ENCODE measurements at places on chromosomes 6 and 20.

DNA sequence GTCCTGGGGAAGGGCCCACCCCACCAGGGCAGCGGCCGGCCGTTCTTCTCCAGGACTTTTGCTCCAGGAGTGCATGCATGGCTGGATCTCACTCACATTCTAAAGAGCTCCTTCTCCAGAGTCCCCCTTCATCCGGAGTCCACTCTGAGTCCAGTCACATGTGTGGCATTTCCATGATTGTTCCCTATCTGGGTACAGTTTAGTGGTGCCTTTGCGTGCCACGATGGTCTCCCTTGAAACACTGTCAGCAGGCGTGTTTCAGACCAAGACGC is 20.9 kb downstream of the OSBPL2 start:
- no peak for DNase-seq

- DNase-seq, result no peak
These were observed at the start of gene PTCHD4 for GRCh38 chr6:48111143-48111506. TSS of gene PTCHD4 (minus strand) at chr6:48111197. CDS start at chr6:48068957, 42,240 bp downstream.

DNA sequence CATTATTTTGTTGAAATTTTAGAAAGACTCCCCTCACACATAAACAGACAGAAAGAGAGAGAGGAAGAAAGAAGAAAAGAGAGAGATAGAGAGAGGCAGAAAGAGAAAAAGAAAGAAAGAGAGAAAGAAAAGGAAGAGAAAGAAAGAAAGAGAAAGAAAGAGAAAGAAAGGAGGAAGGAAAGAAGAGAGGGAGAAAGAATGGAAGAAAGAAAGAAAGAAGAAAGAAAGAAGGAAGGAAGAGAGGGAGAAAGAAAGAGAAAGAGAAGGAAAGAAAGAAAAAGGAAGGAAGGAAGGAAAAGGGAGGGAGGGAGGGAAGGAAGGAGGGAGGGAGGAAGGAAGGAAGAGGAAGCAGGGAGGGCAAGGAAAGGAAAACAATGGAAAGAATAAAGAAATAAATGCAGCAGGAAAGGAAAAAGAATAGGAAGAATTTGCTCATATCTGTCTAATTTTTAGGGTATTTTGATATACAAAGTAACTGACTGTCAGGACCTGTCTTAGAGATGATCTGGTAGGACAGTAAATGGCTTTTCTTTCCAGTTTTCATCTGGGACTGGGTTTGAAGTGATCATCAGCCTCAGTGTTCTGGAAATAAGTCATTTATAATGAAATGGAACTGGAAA is 325.6 kb downstream of the LAMA2 start:
- no peak for DNase-seq

DNA sequence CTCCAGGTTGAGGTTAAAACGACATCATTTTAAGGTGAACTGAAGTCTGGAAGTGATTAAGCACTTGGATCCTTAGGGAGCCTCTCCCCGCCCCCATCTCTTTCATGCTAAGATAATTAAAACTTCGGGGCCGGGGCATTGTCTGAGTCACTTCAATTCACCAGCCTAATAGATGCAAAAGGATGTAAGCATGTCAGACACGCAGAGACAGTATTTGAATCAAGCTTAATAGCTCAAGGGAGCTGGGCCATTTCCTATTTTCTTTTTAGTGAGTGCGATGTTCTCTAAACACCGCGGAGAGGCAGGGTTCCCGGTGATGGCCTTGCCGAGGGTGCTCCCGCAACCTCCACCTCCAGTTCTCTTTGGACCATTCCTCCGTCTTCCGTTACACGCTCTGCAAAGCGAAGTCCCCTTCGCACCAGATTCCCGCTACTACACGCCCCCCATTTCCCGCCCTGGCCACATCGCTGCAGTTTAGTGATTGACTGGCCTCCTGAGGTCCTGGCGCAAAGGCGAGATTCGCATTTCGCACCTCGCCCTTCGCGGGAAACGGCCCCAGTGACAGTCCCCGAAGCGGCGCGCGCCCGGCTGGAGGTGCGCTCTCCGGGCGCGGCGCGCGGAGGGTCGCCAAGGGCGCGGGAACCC is 516 bp upstream of the IRF4 start:
- no peak for DNase-seq

GRCh38 chr20:53795170-53795569 is 201.5 kb upstream of the ZNF217 start:
- no peak for DNase-seq

DNA sequence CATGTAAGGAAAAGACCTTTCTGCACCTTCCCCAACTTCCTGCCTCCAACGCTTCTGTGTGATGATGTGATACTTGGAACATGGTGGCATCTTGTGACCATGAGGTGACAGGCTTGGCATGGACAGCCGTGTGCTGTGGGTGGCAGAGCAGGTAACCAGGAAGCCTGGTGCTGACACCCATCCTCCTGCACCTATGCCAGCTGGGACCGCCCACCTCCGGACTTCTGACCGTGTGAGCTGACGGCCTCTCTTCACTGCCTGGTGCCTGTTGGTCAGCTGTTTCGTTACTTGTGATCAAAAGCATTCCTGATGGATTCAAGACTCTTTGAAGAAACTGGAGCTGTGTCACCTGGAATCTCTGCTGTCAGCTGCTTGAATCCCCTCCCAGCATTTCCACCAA is 70.3 kb downstream of the TMEM242 start:
- DNase-seq, result no peak

DNA sequence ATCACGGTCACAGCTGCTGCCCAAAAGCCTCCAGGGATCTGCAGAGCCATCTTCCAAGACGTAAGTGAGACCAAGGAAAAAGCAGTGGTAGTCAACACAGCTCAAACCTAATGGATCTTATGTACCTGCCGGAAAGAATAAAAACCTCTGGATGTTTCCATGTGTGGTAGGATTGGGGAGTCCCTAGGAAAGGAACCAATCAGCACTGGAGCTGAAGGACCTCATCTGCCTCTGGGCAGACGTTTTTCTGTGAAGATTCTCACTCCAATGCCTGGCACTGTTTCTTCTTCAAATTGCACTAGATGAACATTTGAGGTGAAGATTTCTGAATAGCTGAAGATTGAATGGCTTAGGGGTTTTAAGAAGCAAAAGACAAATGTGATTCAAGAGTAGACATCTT is at the start of gene HLA-DQB2:
Gene HLA-DQB2, minus strand, starts transcription at position 112 of the 400 bp plus-strand sequence. Its CDS starts 62 bp downstream, at position 50.
- DNase-seq, result no peak

DNA sequence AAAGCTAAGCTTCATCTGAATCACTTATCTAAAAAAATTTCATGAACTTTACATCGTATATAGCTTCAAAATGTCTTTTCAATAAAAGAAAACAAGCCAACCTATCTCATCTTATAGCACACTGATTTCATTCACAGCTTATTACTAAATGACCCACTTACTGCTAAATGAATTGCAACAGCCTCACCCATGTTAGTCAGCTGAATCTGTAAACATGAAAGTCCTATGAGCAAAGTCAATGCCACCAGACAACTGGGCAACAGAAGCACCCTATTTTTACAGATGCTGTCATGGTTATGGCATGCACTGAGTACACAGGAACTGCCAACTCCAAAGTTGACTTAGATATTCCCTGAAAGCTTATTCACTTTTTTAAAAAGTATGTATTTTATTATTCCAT is 41.2 kb upstream of the DST start:
- no peak for DNase-seq

DNA sequence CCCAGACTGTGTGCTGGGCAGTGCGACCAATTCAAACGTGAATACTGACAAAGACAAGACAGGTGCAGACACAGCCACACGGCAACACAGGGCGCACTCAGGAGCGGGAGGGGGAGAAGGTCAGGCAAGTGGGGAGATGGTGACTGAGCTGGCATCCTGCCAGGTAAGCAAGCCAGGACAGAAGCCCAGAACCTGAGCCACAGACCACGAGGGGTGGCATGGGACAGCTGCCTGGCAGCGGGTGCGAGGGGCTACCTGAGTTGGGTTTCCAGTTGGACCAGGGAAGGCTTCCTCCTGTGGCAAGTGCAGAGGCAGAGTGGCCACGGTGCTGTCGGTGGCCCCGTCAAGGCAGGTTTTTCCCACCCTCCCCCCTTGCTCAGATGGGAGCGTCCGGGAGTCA is 215.2 kb upstream of the ARID1B start:
- DNase-seq, result no peak

- DNase-seq, result no peak
These were observed 19.8 kb downstream of the NEDD9 start for GRCh38 chr6:11212664-11213063.

GRCh38 chr20:63003546-63003945 is 3.2 kb downstream of the BHLHE23 start:
- DNase-seq, result no peak

GRCh38 chr20:22925613-22925983 is 109.5 kb upstream of the SSTR4 start:
- no peak for DNase-seq

- DNase-seq, result no peak
These were observed 10.8 kb downstream of the KIAA1755 start for GRCh38 chr20:38249536-38250310.

DNA sequence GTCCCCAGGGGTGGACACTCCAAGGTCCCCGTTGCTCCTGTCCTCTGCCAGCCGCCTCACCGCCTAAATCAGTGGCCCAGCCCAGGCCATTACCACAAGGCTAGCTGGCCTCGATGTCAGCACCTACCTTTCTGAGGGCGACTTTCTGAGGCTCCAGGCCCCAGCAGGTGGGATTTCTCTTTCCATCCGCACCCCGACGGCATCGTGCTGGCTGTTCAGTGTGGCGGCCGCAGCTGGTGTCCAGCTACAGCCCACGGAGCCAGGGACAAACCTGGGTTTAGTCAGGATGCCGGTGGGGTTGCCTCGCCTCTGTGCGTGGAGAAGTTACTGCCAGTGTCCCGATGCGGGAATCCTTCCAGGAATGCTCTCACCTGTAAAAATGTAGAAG is 60.8 kb downstream of the ERMARD start:
- DNase-seq, result no peak

- DNase-seq, result no peak
These were observed 33.0 kb downstream of the RRBP1 start for GRCh38 chr20:17648791-17649730.

DNA sequence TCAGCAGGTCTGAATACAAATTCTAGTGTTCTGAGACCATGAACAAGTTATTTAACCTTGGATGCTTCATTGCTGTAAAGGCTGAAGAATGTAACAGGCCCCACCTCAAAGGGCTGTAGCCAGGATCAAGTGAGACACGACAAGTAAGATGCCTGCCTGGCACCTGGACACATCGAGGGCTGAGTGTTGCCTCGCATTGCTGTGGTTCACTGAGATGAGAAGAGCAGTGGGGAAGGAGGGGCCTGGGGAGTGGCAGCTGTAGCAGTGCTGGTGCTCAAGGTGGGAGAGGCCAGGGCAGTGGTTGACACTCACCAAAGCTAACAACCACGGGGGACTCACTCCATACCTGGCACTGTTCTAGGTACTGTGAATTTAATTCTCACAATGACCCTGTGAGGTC is 187.8 kb downstream of the KIF16B start:
- DNase-seq, result no peak

Measured in omental fat pad (tissue), 4 donors.